ENCODE measurements at places on chromosomes 7 and 10.

DNA sequence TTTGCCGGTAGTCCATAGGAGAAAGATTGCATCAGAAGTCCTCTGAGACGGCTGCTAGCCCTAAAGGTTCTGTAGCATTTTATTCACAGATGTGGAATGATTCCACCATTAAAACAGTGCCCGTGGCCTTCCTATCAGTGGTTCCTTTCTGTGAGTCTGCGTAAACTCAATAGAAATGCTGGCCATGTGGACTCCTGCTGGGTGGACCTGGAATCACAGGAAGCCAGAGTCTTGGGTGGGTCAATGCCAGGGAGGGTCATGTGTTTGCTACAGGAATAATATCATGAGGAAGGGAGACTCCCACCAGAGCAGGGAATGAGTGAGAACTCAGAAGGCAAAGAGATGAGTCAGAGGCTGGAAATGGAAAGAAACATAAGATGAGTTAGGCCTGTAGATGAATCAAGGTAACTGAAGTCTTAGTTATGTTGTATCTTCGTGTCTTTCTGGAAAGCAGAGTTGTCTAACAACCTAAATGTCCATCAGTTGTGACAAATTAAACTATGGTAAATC lies 410.4 kb upstream of the AUTS2 start:
- no peak for DNase-seq

DNA sequence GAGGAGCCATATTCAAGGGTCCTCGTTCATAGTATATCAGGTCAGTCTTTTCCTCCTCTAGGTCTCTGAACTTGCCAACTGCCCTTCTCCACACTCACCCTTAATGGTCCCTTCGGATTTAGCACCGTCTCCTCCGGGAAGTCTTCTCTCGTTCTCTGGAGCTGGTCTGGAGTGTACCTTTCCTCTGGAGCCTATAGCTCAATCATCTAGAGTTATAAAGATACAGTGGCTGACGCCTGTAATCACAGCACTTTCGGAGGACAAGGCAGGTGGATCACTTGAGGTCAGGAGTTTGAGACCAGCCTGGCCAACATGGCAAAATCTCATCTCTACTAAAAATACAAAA lies 4.4 kb upstream of the SCD start:
- no peak for DNase-seq

DNA sequence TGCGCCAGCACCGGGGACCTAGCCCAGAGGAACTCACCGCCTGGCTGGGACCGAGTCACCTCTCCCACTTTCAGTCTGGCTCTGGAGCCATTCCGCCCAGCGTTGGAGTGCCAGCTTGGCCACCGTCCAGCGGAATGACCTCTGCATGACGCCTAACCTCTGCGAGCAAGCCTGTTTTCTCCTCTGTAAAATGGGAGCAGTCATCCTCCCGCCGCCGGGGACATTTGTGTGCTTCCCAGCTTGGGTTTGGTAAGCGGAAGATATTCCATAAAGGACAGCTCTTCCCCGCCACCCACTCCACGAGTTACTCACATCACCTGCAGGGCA lies 1.3 kb upstream of the ZCCHC24 start:
- DNase-seq, result no peak

GRCh38 chr7:37987732-37988131 lies 67.3 kb downstream of the EPDR1 start:
- DNase-seq, result peak; percentile 21

GRCh38 chr7:108486291-108486966 lies 30.2 kb upstream of the NRCAM start:
- peak; percentile 20 for DNase-seq

- DNase-seq, result no peak
Measured at GRCh38 chr10:129400426-129400825, 66.6 kb upstream of the MGMT start.

DNA sequence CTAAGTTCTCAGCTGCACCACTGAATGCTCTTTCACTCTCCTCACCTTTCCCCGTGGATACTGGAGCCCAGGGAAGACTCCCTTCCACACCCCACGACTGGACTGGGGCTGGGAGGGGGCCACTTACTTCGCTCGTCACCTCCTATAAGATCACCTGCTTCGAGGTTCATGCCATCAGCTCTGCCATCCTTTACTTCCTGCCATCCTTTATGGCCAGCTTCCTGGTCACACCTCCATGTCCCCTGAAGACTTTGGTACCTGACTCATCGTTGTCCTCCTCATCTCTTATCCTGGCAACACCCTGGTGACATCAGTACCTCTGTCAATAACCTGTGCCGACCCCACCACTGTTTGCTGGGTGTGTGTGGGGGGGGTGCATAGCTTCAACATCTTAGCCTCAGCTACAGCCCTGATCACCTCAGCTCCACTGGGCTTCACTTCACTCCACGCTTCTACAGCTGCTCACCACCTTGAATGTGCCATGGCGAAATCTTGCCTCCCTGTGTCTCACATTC lies 8.7 kb upstream of the VDAC2 start:
- no peak for DNase-seq

- peak; percentile 33 for DNase-seq
Measured at GRCh38 chr10:133039107-133039802, 48.5 kb upstream of the ADGRA1 start.

GRCh38 chr10:63252095-63252762 lies 119.1 kb downstream of the NRBF2 start:
- DNase-seq, result no peak

GRCh38 chr10:19638182-19638895 lies 177.9 kb upstream of the PLXDC2 start:
- DNase-seq, result peak; percentile 78

- DNase-seq, result no peak
Measured at GRCh38 chr7:2108071-2108455, 124.7 kb downstream of the MAD1L1 start.

- DNase-seq, result no peak
Measured at GRCh38 chr7:130219871-130220270, 12.2 kb downstream of the SSMEM1 start.

DNA sequence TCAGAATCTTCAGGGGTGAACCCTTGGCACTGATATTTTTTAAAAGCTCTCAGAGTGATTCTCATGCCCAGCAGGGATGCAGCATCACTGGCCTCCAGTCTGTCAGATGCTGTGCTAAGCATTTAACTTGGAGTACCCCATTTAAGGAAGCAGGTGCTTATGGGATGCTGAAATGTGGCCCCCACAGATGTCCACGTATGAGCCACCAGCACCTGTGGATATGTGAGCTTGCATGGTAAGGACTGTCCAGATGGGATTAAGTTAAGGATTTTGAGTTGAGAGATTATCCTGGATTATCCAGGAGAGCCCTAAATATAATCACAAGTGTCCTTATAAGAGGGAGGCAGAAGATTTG lies 17.7 kb downstream of the CHST3 start:
- DNase-seq, result no peak

GRCh38 chr10:43308986-43309385 lies 42.1 kb upstream of the RASGEF1A start:
- peak; percentile 11 for DNase-seq

Measured in AG20443 (cell line).